Activated CD4-positive, alpha-beta T cell treated with anti-CD3 and anti-CD28 coated beads for 1 hour (primary cell): ENCODE measurements at places on chromosomes 2 and 18.

- DNase-seq: no peak
Measured at GRCh38 chr18:69127873-69128500, 272.7 kb upstream of the DOK6 start.

DNA sequence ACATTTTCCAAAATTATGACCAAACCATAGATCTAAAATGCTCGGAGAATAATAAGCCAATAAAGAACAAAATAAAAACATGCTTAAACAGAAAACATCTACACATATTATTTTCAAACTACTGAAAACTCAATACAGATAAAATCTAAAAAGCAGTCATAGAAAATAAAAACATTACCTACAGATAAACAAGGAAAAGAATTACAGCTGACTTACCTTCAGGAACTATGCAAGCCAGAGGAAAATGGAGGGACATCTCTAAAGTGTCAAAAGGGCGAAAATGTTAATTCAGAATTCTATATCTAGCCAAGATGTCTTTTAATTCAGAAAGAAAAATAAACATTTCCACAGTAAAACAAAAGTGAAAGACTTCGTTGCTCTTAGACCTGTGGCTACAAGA lies 112.9 kb upstream of the GYPC start:
- no peak for DNase-seq

DNA sequence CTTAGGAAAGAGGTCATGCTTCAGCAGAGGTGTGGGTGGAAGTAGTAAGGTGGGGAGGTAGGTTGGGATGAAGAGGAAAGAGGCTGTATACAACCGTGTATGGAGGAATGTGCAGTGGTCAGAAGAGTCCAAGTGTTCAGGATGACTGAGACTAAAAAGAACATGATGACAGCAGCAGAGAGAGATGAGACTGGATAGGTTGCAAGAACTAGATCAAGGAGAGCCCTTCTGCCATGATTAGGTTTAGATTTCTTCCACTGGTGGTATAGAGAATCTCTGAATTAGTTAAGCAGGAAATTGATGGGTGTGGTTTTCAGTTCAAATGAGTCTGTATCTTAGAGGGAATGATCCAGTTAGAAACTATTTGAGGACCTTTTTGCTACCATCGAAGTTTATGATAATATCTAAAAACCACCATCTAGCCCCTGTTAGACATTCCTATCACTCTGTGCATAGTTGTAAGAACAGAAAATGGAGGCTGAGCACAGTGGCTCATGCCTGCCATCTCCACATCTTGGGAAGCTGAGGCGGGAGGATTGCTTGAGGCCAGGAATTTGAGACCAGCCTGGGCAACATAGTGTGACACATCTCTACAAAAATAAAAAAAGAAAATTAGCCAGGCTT lies 221.0 kb downstream of the LTBP1 start:
- no peak for DNase-seq

DNA sequence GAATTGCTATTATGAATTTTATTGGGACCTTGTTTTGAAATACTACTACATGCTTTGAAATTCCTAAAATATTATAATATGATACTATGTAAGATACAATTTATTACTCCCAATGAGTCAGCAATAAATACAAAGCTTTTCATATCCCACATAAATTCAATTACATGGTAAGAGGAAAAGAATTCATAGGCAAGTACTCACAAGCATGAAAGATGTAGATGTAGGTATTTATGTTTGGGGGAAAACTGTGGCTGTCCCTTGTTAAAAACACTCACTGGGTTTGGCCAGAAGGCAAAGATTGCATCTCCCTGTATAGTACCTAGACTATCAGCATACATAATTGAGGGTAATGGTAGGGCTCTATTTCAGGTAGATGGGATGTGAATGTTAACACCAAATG lies 90.4 kb downstream of the MBD2 start:
- no peak for DNase-seq
